Skeletal muscle tissue (tissue), 5 donors: ENCODE measurements at places on chromosomes 7 and 10. TPM values are rescaled to one million over a fixed set of nuclear protein-coding genes. Genes with fewer than 3 reads are reported as not detected.

The PRSS37 gene
- not detected for total RNA-seq

The PTN gene
- total RNA-seq: 21.9 TPM

The HPS6 gene
- 16.7 TPM for total RNA-seq

The AZGP1 gene
- total RNA-seq: 9.4 TPM

The ECHS1 gene
- total RNA-seq: 76.7 TPM

The GTF2IRD1 gene
- total RNA-seq: 16.2 TPM

The TCF7L2 gene
- total RNA-seq: 33.9 TPM

The DLX6 gene
- not detected for total RNA-seq

The FAM25A gene
- total RNA-seq: not detected

The IFIT1B gene
- total RNA-seq: 2.1 TPM

The H2BK1 gene
- total RNA-seq: not detected

The RAPGEF5 gene
- total RNA-seq: 29.7 TPM

The JCAD gene
- total RNA-seq: 19.8 TPM

The CALD1 gene
- total RNA-seq: 89.8 TPM

The UBN2 gene
- total RNA-seq: 11.5 TPM

The GDF2 gene
- not detected for total RNA-seq

The MACC1 gene
- not detected for total RNA-seq

The NUTM2E gene
- total RNA-seq: not detected

The CEP55 gene
- total RNA-seq: 4.7 TPM

The CALML3 gene
- not detected for total RNA-seq

The FKBP6 gene
- under 0.01 TPM for total RNA-seq

The BLVRA gene
- total RNA-seq: 27.7 TPM

The CYP2C9 gene
- total RNA-seq: not detected

The GIMAP6 gene
- total RNA-seq: 15.7 TPM

The IL6 gene
- not detected for total RNA-seq

The PANK1 gene
- 17.7 TPM for total RNA-seq

The SPDYE5 gene
- total RNA-seq: not detected

The ADAM12 gene
- 13.0 TPM for total RNA-seq

The EEPD1 gene
- 12.5 TPM for total RNA-seq

The HTRA1 gene
- total RNA-seq: 69.9 TPM

The AKR1C4 gene
- not detected for total RNA-seq

The ENO4 gene
- total RNA-seq: not detected

The LRIT1 gene
- total RNA-seq: not detected

The SFXN2 gene
- 4.2 TPM for total RNA-seq

The ZPBP gene
- not detected for total RNA-seq

The NPSR1 gene
- total RNA-seq: 1.6 TPM

The GALNT17 gene
- 24.5 TPM for total RNA-seq

The SHH gene
- not detected for total RNA-seq

The CDC14C gene
- total RNA-seq: not detected
